ENCODE measurements at places on chromosomes 3 and 15.

- no peak for DNase-seq
These were observed 302.8 kb upstream of the IL12A start for GRCh38 chr3:159685801-159686200.

DNA sequence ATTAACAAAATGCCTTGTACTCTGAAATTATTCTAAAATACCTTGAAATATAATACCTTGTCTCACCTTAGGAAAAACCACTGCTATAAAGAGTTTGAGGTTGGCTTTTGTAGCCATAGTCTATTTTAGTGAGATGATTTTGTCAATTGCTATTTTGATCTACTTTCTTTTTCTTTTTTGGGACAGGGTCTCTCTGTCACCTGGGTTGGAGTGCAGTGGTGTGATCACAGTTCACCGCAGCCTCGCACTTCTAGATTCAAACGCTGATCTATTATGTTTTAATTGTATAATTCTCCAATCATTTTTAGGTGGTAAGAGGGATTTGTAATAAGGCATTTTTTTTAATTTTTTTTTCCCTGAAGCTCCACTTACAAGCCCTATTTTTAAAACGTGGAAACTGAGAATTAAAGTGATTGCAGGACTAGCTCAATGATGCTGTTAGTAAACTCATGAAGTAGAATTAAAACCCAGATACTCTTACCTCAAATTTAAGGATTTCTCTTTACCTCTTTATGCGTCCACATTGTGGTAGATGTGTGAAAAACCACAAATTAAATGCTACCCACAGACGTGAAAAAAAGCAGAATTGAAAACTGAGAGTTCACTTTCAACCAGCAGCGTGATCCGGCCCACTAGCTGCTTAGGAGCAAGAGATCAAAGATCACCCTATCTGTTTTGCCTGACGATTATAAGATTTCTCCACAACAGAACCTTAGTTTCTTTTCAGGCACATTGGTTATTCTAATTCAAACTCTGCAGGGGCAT lies 384.2 kb downstream of the CGGBP1 start:
- no peak for DNase-seq

DNA sequence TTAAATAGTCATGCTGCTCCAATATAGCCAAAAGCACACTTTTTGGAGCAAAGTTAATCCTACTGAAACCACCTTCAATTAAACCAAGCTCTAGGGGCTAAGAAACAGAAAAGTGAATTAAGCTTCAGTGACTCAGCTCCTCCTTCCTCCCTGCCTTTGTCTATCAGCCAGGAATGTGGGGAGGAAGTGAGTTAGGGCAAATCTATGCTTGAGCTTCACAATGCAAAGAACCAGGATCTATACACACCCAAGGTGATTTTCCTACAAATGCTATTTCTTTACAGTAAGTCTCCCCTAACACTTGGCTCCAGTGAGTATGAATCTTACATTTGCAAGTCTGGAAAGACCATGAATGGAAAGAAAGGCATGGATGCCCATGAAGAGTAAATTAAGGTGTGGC lies 212.1 kb downstream of the P3H2 start:
- DNase-seq = no peak

- no peak for DNase-seq
These were observed 20.3 kb upstream of the NOX5 start for GRCh38 chr15:68994149-68994548.

- DNase-seq = no peak
These were observed 1.2 kb downstream of the TRPM7 start for GRCh38 chr15:50685191-50685975.

DNA sequence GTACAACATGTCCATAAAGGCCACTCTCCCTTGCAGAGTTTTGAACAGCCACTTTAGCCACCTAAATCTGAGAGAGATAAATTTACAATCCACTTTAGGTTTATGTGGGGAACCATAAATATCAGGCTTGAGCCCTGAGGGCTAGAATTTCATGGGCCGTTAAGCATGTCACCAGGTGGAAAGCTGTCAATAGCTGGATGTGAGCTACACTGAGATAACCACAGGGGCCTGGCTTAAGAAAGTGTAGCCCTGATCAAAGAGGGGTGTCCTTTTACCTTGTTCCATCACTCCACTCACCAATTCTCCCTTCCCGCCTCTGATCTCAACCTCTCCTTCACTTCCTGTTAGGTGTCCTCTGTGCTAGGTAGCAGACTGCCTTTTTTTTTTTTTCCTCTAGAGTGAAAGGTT lies 172.8 kb upstream of the ICE2 start:
- DNase-seq = no peak

All from activated CD4-positive, alpha-beta T cell treated with anti-CD3 and anti-CD28 coated beads, Interleukin-2, amount 50 U/mL, for 1 hour (primary cell).